Right renal cortex interstitium (tissue), 3 donors: ENCODE measurements at places on chromosomes 12 and 14.

- no peak for DNase-seq
These were observed 27.7 kb downstream of the TMTC2 start for GRCh38 chr12:82714427-82714826.

DNA sequence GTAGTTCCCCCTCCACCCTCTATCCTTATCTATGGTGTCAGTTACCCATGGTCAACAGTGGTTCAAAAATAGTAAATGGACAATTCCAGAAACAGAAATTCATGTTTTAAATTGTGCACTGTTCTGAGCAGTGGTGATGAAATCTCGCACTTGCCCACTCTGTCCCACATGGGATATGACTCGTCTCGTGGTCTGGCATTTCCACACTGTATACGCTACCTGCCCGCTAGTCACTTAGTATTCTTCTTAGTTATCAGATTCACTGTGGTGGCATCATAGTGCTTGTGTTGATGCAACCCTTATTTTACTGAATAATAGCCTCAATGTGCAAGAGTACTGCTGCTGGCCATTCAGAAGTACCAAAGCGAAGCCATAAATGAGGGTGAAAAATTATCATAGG is 507.0 kb downstream of the SNAPC1 start:
- DNase-seq = no peak

GRCh38 chr12:55929306-55929791 is 1.6 kb upstream of the DGKA start:
- DNase-seq = no peak

DNA sequence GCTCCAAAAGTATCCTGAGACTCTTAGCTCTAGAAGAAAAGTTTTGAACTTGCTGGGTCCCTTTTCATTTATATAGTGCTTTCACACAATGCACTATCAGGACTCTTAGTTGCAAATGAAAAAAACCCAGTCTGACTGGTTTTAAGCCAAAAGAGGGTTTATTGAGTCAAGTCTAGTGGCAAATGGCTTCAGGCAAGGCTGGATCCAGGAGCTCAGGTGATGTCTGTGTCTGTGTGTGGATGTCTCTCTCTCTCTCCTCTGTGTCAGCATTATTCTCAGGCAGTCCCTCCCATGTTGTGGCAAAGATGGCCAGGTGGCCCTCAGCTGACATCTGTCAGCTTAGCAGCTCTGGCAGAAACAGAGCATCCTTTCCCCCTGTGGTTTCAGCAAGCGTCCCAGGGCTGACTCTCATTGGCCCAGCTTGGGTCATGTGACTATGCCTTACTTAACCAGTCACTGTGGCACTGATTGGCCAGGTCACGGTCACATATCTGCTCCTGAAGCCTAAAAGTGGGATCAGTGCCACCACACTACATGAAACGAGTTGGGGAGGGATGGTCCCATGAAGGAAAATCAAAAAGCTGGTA is 6.2 kb downstream of the TMEM120B start:
- DNase-seq = no peak

GRCh38 chr12:127485528-127485927 is 781.4 kb upstream of the TMEM132C start:
- DNase-seq = no peak

DNA sequence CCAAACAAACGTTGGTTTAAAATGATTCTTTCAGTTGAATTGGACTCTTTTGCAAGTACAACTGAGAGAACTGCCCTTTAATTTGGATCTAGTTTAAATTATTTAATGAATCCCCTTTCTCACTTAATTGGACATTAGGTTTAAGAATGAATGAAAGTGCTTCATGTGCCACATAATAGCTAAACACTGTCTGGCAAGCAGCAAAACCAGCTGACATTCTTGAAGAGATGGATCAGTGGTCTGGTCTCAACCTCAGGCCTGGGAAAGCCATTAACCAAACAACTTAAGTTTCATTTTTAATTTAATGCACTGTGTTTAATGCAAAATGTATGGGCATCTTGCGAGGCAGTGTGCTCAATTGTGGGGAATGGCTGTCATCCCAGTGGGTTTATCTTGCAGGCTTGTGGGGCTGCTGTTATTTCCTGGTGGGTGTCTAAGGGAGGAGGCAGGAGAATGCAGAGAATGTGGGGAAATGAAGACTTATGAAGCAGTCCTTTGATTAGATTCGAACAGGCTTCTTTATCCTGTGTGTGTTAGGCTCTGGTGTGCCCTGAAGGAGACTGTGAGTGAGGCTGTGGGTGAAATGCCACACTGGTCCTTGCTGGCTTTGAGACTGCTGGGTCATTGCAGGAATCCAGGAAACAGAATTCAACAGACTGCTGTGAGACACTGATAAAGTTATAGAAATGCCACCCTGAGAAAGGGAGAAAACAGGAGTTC is 144.1 kb upstream of the PELI2 start:
- no peak for DNase-seq
